ENCODE measurements at places on chromosomes 1 and 21.

- DNase-seq, result no peak
These were observed 34.3 kb downstream of the CASZ1 start for GRCh38 chr1:10762153-10762523.

DNA sequence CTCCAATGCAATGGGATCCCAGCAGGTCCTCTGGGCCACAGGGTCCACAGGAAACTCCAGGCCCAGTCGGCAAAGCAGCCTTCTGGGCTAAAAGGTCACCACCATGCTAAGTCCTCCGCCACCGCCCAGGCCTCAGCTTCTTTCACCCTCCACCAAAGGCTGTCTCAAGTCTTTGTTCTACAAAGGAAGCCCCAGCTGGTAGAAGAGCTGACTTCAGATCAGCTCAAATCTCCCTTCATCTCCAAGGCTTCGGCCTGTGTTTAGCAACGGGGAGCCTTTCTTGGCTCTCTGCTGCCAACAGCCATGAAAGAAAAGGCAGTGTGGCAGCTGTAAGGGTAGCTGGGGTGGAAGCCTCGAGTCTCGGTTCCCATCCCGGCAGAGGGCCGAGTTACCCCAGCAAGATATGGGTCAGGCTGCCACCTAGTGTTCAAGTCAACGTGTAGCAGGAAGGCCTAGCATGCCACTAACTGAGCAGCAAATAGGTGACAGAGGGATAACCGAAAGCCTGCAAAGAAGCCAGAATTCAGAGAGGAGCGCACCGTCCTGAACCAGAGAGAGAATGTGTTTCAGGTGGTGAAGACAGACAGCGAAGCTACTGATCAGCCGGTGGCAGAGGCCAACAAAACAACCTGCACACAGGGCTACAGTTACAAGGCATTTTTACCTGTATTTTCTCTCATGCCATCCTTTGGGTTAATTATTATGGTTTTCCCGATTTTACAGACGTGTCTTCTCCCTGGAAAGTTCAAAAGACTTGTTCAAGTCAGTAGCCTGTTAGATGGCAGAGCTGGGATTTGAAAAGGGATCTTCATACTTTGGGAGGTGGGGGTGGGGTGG, 26.8 kb upstream of the CRNN start:
- peak; percentile 48 for DNase-seq

DNA sequence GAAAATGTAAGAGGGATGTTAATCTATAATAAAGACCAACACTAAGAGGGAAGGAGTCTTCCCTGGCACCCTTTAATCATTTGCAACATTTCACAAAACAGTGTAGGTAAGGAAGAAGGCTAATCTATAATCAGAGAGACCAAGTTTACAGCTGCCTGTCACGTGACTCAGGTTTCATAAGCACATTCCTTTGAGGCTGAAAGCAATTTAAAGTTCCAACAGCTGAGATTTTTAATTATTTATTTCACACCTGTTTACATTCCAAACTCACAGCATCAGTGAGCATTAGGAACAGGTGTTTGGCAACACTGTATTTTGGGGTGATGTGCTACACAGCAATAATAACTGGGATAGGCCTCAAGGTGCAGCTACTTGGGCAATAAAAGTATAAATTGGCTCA, 75.7 kb upstream of the PGBD5 start:
- DNase-seq, result no peak

DNA sequence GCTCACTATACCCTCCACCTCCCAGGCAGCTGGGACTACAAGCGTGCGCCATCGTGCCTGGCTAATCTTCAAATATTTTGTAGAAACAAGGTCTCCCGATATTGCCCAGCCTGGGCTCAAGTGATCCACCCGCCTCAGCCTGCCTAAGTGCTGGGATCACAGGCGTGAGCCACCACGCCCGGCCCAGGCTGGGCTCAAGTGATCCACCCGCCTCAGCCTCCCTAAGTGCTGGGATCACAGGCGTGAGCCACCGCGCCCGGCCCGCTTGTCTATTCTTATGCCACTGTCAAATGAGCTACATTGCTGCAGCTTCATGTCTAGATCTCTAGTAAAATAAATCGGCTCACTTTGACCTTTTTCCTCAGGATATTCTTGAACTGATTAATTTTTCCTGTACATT, 107.7 kb upstream of the COL6A1 start:
- DNase-seq, result no peak

DNA sequence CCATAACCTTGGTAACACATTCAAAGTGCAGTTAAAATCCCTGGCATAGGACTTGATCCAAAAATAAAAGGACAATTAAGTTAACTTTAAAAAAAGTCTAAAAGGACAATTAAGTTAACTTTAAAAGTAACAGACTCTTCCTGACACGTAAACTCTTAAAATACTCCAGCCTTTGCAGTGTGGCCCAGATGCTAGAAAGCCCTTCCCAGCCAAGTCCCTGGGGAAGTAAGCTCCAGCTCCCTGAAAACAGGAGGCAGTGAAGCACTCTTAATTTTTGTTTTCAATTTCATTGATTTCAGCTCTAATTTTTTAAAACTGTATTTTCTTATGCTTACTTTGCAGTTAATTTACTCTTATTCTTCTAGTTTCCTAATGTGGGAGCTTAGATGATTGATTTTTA, 5.1 kb upstream of the AIM2 start:
- DNase-seq, result no peak

GRCh38 chr1:51624855-51625254, 8.0 kb downstream of the OSBPL9 start:
- DNase-seq, result no peak

DNA sequence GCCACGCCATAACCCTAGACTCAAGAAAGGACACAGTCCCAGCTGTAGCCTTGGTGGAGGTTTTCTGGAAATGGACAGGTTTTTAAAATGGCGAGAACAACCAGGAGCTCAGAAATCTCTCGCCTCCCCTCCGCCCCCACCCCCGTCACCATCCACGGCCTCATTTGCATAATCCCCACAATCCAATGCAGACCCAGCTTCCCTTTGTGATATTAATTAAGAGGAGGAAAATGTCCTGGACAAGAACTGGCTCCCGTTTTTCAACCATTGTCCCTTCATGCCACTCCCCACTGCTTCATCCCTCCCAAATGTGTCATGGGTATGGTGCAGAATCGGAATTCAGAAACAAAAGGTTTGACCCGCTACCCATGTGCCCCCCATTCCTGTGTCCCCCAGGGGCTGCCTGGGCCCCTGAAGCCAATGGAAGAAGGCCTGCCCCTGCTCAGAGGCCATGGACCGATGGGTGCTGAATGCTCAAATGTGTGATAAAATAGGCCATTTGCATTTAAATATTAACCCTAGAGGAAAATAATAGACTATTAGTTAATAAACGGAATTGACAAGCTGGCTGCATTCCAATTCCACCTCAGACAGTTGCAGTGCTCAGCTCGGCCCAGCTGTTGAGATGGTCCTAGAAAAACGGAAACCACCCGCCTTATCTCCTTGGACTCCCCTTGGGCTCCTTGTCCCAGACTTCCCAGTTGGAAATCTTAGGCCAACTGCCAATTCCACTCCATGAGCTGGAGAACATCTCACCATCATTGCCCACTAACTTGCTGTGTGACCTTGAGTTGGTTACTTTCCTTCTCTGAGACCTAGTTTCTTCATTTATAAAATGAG, 10.7 kb upstream of the EPHB2 start:
- DNase-seq, result no peak

DNA sequence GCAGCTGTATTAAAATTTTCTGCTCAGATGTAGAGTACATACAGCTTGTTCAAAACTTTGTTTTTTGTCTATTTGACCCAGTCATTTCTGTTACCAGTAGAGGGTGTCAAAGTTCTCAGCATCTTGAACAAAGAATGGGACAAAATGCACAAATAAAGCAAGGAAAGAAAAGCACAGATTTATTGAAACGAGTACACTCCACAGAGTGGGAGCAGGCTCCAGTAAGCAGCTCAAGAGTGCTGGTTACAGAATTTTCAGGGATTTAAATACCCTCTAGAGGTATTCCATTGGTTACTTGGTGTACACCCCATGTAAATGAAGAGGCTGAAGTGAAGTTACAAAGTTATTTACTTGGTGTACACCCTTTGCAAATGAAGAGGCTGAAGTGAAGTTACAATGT, 8.9 kb upstream of the PRMT6 start:
- DNase-seq, result no peak

DNA sequence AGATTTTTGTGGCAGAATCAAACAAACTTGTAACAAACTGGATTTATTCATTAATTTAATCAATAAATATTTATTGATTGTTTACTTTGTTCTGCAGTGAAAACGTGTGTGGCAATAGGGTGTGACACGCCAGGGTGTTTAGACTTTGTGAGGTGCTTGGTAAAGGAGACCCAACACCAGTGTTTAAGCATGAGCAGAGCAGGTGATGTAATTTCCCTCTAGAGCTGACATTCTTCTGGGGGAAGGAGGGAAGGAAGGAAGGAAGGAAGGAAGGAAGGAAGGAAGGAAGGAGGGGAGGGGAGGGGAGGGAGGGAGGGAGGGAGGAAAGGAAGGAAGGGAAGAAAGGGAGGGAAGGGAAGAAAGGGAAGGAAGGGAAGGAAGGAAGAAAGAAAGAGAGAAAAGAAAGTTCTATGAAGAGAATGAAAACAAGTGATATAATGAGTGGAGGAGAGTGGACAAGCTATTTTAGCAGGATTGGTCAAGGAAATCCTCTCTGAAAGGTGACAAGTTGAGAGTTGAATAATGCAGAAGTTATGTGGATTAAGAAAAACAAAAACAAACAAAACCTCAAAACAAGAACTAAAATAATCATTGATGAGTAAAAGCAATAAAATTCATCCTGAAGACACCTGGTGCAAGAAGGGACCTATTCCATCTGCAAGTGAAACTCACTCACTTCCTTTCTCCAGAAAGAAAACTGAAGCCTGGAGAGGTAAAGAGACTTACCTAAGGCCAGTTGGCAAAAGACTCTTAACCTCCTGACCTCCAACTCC, 60.8 kb downstream of the TSEN15 start:
- no peak for DNase-seq

DNA sequence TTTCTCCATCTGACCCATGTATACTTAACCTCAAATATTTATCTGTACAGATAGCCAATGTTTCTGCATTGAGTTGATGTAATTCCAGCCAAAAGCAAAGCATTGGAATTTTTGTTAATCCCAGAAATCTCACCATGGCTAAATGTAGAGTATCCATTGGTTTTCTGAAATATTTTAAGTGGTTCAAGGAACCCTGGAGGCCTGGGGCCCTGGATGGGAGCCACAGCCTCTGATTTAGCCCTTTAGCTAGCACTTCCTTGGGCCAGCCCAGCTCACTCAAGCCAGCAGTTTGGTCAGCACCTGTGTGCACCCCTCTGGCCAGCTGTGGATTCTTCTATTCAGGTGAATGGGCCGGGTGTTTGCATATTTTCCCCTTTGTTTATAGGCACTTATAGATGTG, 18.8 kb upstream of the EPS8L3 start:
- peak; percentile 28 for DNase-seq

- DNase-seq, result no peak
These were observed 7.1 kb upstream of the MATN1 start for GRCh38 chr1:30730346-30731108.

DNA sequence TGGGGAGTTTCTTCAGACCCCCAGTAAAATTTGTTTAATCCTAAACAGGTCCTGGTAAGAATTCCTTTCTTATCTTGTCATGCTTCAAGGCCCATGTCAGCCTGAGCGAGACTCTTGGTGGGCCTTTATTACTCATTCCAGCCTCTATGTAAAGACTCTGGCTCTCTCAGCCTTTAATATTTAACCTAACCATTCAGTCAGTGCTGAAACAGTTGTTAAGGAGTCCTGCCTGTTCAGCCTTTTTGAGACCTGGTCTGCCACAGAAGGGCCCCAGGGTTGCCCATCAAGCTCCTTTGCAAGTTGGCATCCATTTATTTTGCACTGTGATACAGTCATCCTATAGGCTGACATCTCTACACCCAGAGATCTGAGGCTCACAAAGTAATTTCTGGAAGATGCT, 107.7 kb upstream of the VANGL1 start:
- no peak for DNase-seq

DNA sequence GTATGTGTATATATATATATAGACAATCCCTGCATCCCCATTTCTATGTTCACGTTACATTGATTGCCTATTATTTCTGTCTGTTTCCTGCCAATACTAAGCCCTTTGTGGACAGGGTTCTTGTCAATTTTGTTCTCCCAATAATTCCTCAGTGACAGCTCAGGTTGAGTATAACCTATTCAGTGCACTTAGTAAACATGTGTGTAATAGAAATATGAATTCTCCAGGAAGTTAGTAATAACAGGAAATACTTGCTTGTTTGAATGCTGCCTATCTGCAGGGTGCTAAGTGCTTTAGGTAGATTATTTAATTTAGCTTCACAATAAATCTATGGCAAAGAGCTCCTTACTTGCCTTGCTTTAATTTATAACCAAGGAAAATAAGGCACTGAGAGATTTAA, 52.8 kb upstream of the PTGFR start:
- DNase-seq, result no peak

- no peak for DNase-seq
These were observed 96.8 kb upstream of the LMO4 start for GRCh38 chr1:87231703-87232367.

- no peak for DNase-seq
These were observed 26.5 kb downstream of the IGFN1 start for GRCh38 chr1:201217146-201217545.

GRCh38 chr1:154115180-154115579, 39.7 kb downstream of the NUP210L start:
- no peak for DNase-seq

DNA sequence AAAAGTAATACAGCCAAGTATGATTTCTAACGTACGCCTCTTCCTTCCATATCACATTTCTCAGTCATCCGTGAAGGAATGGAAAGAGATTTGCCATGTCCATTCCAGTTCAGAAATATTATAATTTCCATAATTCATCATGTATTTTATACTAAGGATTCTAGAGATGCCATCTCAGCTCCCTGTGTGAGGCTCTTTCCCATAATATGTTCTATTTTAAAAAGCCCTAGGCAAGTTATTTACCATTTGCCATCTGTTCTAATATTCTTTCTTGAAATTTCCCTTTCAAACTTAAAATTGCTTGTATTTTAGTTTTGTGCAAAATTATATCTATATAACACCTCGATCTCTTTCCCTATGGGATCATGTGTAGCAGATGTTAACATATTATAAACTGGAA, 106.7 kb downstream of the FMN2 start:
- DNase-seq, result no peak

DNA sequence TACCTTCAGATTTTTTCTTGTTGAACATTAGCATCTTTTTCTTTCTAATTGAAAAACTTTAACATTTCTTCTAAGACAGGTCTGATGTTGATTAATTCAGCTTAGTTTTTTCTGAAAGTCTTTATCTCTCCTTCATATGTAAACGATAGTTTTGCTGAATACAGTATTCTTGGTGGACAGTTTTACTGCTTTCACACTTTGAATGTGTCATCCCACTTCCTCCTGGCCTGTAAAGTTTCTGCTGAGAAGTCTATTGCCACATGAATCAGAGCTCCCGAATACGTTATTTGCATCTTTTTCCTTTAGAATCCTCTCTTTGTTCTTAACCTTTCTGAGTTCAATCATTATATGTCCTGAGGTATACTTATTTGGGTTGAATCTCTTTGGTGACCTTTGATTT, 344.2 kb downstream of the OLFM3 start:
- no peak for DNase-seq

GRCh38 chr1:58657082-58657481, 42.8 kb downstream of the MYSM1 start:
- DNase-seq, result peak; percentile 90

- no peak for DNase-seq
These were observed 701.9 kb upstream of the ZP4 start for GRCh38 chr1:238592621-238593020.
